Fibroblast of lung (primary cell): ENCODE measurements at places on chromosomes 13 and 19. TPM values are rescaled to one million over a fixed set of nuclear protein-coding genes. Genes with fewer than 3 reads are reported as not detected.
A peak's percentile ranks its signal among the peaks of the same experiment; 100 is the strongest.

DNA sequence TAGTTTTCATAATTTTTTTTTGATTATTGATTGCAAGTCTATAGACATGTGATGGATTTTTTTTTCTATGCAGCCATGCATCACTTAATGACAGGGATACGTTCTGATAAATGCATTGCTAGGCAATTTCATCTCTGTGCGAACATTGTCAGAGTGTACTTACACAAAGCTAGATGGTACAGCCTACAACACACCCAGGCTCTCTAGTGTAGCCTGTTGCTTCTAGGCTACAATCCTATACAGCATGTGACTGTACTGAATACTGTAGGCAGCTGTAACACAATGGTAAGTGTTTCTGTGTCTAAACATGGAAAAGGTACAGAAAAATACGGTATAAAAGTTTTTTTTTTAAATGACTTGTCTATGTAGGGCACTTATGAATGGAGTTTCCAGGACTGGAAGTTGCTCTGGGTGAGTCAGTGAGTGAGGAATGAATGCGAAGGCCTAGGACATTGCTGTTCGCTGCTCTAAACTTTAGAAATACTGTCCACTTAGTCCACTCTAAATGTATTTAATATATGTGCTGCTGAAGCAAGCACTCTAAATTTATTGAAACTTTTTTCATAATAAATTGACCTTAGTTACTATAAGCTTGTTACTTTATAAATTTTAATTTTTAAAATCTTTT lies 20.3 kb downstream of the SPATA13 start:
- DNase-seq: peak; percentile 51

DNA sequence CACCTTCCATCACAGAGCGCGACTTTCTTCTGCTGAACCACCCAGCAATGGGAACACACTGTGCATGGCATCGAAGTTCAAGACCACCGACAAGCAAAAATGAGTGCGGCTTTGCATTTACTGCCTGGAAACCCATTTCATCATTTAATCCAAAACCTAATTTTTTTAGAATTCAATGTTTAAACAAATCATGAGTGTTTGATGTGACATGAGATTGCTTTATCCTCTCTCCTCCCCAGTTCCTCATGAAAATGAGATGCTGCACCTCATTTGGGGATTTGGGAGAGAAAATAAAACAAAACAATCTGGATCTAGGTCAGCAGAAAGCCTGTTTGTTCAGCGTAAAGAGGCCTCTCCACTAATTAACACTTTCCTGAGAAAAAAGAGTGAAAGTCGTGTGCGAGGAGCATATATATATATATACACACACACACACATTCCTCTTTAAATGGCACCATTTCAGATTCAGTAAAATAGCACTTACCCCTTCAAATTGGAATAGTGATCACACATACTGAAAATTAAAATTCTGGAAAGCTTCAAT lies 126.2 kb downstream of the DCT start:
- no peak for DNase-seq

DNA sequence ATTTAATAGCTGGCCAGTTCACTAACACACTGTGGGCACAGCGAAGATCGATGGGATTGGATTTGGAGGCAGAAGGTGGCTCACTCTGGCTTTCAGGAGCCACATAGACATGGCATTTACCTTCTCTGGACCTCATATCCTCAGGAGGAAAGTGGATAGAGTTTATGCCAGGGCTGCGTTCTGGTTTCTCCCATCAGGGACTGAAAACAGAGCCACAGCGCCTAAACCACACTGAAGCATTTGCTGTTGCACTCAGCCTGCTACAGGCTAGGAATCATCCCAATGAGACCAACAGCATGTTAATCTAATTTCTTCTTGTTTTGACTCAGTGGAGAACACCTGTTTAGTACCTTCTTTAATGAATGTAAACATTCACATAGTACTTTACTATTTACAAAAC lies 1.6 kb downstream of the CYSLTR2 start:
- DNase-seq: no peak

- DNase-seq: no peak
These were observed 27.7 kb downstream of the ATP4B start for GRCh38 chr13:113630296-113630695.

The CCDC169 gene
- 3.3 and 7.1 TPM in 2 replicates for total RNA-seq

The GIPR gene
- not detected in 2 replicates for total RNA-seq

The CEBPA gene
- total RNA-seq: 0.17 and 0.51 TPM in 2 replicates
